ENCODE measurements at places on chromosomes 16 and 17.

DNA sequence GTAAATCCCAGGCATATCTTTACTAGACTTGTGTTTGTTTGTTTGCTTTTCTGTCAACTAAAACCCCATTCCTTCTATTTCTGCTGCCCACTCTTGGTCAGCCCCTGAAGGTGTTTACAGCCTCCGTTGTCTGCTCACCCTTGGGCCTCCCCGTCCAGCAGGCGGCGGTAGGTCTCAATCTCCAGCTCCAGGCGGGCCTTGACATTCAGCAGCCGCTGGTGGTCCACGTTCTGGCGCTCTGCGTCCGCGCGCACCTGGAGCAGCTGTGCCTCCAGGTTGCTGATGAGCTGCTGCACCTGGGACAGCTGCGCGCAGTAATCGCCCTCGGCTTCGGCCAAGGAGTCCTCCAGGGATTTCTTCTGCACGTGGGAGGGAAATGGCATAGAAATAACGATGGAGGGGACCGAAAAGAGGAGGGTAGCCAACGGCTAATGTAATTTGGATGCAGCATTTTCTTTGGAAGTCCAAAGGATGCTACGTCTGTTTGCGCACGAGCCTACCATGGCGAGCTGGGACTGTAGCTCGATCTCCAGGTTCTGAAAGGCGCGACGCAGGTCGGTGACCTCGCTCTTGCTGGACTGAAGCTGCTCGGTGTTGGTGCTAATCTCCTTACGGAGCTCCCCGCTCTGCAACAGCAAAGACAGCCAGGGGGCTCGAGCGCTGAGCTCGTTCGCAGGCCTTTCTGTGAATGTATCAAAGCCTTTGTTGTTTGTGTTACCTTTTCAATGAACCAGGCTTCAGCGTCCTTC is 3.9 kb downstream of the KRT12 start:
- DNase-seq: no peak

DNA sequence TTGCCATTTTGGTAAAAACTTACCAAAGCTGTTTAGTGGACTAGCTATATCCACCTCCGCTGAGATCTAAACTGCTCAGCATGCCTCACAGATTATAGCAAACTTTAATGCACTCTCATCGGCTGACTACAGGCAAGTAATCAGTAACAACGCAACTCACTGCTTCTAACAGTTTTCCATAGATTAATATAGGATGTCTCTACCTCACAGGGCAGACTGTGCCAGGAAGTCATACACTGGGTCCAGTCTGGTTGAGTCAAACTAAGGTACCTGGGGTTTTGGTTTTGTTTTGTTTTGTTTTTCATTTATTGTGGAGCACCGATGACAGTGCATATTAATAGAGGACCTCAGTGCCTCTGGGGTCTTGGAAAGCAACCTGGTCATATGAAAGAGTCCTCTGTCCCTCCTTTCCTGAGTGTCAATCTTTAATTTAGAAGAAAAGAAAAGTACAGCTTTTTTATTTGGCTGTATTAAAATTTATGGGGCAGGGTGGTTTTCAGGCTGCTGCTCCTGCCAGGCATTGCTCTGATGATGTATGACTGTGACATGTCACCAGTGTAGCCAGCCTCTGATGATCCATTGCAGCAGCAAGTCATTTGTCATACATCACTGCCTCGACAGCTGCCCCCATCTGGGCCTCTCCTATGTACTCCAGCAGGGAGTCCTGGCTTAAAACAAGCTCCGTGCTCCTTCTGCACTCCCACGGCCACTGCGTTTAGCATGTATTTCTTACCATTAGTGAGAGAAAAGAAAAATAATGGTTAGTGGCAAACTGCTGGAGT is 854.1 kb downstream of the KCNJ2 start:
- DNase-seq: no peak

GRCh38 chr16:80824623-80825364 is 20.4 kb upstream of the CDYL2 start:
- no peak for DNase-seq

DNA sequence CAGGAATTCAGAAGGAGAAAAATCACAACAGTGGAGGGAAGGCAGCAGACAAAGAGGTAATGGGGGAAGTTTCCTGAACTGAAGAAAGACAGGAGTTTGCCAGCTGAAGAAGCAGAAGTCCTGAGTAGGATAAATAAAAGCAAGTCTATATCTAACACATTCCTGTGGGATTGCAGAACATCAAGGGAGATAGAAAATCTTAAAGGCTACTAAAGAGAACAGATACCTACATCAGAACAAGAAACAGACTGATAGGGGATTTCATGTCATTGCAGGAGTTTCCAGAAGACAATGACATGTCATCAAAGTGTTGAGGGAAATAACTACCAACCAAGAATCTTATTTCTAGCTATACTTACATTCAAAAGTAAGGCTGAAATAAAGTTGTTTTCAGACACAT is 21.3 kb upstream of the CRYBA1 start:
- no peak for DNase-seq

GRCh38 chr16:68217506-68217905 is 18.4 kb downstream of the ESRP2 start:
- no peak for DNase-seq

GRCh38 chr17:3890082-3890877 is 2.6 kb downstream of the CAMKK1 start:
- DNase-seq: no peak

- DNase-seq: no peak
These were observed 1990.3 kb downstream of the TP53TG3F start for GRCh38 chr16:35449663-35450062.

DNA sequence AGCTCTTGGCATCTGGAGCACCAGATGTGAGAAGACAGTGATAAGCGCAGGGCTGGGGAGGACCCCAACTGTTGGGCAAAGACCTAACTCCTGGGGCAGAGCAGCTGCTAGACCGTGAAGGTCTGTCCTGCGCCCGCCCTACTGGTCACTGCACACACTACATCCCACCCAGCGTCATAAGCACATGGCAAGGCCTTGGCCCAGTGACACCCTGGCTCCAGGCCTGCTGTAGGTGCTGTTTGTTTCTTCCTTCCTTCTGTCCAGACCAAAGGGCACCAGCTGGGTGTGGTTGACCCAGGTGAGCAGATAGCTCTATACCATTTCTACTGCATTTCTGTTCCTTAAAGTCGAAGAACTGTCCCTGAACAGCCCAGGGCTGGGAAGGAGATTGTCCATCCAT is 6.4 kb downstream of the TRPV3 start:
- DNase-seq: no peak

DNA sequence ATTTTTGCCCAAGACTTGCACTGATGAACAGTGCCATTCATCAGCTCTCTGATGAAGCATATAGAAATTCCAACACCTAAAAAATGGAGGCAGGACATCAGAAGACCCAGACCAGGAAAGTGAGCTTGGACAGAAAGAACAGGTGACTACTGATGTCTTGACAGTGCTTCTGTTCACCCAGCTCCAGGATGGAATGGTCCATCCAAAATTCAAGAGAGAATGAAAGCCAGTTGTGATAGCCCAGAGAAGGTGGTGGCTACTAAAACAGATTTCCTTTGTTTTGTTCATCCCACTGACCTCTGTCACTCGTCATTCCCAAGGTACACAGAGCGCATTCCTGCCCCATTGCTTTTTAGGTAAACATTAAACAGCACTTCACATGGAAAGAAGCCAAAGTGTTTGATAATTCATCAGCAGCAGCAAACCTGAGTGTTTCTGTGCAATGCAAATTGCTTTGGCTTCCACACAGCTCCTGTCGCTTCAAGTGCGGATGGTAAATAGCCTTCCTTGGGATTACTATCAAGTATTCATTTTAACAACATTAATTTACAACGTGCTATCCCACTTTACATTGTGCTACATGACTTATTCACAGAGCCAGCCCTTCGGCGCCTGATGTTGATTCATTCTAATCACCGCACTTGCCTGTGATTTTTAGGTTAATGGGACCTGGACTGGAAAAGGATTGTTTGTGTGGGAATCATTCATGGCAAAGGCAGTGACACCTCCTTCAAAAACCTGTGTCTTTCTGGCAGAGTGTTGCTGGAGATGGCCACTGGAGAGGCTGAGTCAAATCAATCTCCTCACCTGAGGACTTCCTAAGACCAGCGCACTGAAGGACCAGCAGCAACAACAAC is 65.1 kb upstream of the TOX3 start:
- DNase-seq: no peak

GRCh38 chr16:3690470-3690928 is 26.8 kb downstream of the TRAP1 start:
- peak; percentile 92 for DNase-seq
